ENCODE measurements at places on chromosomes 5 and 9.
A peak's percentile ranks its signal among the peaks of the same experiment; 100 is the strongest.

DNA sequence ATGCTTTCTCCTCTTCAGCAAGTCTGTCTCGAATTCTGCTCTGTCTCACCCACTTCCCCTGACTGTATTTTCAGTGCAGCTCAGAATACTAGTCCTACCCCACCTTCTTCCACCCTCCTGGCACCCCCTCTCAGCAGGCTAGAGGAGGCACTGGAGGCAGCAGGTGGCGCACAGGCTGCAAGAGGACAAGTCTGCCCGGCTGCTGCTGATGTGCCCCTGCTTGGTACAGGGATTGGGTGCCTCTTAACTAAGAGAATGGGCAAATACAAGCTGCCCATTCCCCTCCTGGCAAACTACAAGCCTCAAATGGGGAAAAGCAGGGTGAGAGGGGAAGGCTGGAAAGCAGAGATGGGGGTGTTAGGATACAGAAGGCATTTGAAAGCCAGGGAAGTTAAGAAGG lies 5.1 kb downstream of the TLN1 start:
- peak; percentile 68 for DNase-seq

DNA sequence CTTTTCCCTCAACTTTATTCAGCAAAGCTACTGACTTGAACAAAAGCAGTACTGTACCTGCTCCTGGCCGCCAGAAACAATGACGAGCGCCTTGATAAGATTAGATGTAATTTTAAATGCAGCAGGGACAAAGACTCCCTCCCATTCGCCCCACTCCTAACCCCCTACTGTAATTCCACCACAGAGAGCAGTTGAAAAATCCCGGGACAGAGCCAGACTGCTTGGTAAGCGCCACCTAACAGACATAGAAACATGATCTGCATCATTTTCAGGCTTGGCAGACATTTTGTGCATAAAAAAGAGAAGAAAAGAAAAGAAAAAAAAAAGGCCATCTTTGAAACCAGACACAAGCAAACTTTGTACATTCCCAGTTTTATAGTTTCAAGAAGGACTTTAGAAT lies 81.9 kb downstream of the ISL1 start:
- no peak for DNase-seq

DNA sequence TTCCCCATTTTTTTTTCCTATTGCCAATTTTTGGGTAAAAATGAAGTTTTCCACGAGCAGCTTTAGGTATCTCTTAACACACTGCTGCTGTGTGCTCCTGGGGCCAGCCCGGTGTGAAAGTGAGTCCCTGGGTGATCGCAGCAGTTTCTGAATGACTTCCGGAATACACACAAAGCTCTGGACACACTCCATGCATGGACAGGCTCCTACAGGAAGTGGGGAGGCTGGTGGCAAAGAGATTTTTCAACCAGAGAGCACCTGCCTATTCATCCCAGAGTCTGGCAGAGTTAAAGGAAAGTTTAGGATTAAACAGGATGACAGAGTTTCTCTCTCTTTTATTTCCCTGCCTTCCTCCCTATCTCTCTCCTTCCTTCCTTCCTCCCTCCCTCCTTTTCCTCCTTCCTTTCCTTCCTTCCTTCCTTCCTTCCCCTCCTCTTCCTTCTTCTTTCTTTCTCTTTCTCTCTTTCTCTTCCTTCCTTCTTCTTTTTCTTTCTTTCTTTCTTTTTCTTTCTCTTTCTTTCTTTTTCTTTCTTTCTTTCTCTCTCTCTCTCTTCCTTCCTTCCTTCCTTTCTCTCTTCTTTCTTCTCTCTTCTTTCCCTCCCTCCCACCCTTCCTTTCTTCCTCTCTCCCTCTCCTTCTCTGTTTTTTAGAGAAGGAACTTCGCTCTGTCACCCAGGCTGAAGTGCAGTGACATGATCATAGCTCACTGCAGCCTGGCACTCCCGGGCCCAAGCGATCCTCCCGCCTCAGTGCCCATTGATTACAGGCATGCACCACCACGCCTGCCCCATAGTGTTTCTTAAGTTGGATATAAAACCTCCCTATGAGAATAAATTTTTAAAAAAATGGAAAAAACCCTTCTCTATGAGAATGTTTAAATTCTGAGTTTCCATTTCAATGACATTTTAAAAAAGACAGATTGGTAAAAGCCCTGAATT lies 38.7 kb upstream of the UBTD2 start:
- DNase-seq, result no peak

GRCh38 chr5:152649609-152650008 lies 244.5 kb upstream of the NMUR2 start:
- DNase-seq, result no peak

DNA sequence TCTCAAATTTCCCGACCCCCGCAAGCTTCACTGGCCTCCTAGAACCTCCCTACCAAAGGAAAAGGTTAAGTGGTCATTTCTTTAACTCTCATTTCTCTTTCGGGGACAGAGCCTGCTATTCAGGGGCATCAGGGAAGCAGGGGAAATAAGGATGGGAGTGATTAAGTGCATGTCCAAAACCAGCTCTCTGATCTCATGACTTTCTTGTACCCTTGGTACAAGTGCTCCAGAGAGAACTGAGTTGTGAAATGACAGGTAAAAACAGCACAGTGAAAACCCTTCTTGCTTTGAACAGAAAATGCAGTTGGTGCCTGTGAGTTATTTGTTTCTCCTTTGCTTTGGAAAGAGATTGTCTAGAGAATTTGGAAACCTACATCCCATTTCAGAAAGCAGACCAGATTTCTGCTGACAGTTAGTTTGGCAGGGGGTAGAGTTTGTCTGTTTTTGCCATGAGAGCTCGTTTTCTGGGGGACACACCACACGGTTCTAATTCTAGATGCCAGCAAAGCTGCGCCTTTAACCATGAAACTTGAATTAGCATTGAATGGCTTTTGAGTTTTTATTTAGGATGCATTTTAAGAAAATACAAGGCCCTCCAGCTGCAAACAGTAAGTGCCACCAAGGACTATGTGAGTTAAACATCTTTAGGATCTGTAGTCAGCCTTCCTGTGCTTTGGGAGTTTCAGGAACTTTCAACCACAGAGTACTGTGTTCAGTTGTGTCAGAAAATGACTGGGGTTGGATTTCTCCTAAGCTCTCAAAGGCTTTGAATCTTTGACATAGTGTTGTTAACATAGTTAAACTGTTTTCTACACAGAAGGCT lies 161.7 kb upstream of the LHFPL2 start:
- DNase-seq, result no peak

GRCh38 chr5:173246135-173246495 lies 11.1 kb upstream of the NKX2-5 start:
- no peak for DNase-seq

DNA sequence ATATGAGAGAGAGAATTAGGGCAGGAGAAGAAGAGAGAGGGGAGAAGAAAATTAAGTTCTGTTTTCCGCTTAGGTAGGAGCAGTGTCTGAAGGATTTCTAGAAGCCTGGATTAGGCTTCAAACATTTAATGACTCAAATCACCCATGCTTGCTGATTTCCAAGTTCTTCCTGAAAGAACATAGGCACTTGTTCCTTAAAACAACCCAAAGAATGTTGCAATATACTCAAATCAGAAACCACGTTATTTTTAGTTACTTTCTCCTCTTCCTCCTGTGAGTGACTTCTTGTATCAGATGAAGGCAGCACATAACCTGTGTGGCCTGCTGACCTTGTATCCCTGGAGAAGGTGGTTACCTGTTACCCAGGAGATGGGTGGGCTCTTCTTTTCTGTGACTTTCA lies 351.5 kb upstream of the KLF4 start:
- no peak for DNase-seq

GRCh38 chr5:145704724-145705123 lies 130.4 kb downstream of the PRELID2 start:
- DNase-seq, result no peak

Data from lower lobe of right lung (tissue), 2 donors.